GM18507 (cell line): ENCODE measurements at places on chromosomes 2 and 18.

GRCh38 chr2:137870682-137871081 lies 93.6 kb upstream of the HNMT start:
- no peak for DNase-seq

- peak; percentile 14 for DNase-seq
These were observed 54.0 kb downstream of the HRH4 start for GRCh38 chr18:24514439-24514838.

DNA sequence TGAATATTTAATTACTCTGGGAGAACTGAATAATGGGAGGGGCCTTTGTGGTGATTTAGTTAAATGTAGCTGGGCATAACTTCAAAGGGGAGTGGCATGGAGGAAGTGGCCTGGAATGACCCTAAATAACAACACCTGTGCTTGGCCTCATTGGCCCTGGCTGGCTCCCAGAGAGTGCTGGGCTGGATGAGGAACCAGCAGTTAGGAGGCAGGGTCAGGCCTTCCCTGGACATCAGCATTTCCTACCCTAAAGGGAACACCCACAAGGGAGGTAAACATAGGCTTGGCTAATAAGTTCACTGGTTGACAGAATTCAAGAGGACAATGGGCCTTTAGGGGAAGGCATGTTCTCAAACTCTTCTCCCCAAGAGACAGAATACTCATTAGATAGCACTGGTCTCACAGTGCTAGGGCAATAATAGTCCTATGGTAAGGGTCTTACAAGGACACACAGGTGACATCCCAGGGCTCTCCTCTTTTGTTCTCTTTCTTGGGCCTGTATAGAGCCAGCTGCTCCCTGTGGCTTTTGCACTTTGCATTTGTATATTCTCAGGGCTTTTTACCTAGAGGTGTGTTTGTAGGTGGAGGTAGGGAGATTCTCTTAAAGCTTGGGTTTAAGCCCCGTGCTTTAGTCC lies 106.8 kb downstream of the ZNF519 start:
- no peak for DNase-seq

- DNase-seq = no peak
These were observed 5.5 kb downstream of the PXDN start for GRCh38 chr2:1738646-1739302.

DNA sequence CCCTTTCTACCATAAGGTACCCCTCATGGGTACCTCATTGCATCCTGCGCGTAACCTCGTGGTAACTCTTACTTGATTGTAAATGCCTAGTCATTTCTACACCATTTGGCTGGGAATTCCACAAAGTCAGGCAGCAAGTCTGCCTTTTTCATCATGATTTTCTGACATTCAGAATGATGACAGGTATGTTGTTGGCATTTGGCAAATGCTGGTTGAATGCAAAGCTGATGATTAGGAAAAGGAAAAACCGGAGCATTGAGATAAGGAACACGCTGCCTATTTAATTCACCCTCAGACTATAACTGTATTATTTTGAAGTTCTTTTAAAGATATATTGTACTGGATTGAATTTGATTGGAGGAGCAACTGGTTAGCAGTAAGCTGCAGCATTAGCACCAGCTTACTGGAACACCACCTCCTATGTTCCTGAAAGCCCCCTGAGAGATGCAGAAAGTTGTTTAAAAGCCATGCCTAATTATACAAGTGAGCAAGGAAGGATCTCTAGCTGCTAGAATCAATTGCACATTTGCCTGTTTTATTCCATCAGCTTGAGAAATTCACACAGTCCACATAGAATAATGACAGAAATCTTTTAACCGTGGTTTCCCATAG lies 520.1 kb downstream of the LRP1B start:
- no peak for DNase-seq

DNA sequence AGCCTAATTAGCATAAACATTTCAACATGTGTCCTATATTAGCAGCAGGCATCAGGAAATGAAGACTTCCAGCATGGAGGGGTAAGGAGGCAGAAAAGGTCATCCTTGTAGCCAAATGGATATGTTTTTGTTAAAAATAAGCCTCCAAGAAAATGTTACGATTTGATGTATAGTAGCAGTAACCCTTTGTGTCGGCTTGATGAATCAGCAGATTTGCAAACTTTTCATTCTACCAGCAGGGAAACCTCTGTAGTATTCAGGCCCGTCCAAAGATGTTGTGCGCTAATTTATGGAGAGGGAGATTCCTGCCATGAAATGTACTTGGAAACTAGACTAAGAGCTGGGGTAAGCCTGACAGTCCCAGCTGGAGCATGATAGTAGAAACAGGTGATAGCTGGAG lies 780.8 kb upstream of the KLHL29 start:
- DNase-seq = no peak

- no peak for DNase-seq
These were observed 38.9 kb upstream of the FHL2 start for GRCh38 chr2:105437708-105438103.
